ENCODE measurements at places on chromosomes 2 and 18. TPM values are rescaled to one million over a fixed set of nuclear protein-coding genes. Genes with fewer than 3 reads are reported as not detected.
A peak's percentile ranks its signal among the peaks of the same experiment; 100 is the strongest.

- peak; percentile 64 for ATAC-seq
These were observed at the start of gene CFLAR for GRCh38 chr2:201116115-201116958. CFLAR (plus strand) TSS chr2:201116164; CDS start chr2:201129866, 13,702 bp downstream.

- peak; percentile 50 for ATAC-seq
These were observed at the start of gene CDK15 for GRCh38 chr2:201806442-201807170. CDK15 (plus strand) TSS chr2:201806537; CDS start chr2:201806665, 128 bp downstream.

GRCh38 chr18:61954096-61954746 is 61.4 kb upstream of the RNF152 start:
- ATAC-seq: no peak

- no peak for ATAC-seq
These were observed 836.7 kb downstream of the CBLN2 start for GRCh38 chr18:71707400-71707799.

Gene SCN2A
- total RNA-seq: 0.12 TPM

Gene FBXO41
- 3.7 TPM for total RNA-seq

Gene KLF11
- 37.5 TPM for total RNA-seq

Measured in gastroesophageal sphincter (tissue), 4 donors.